ENCODE measurements at places on chromosomes 3 and 15.
A peak's percentile ranks its signal among the peaks of the same experiment; 100 is the strongest.

DNA sequence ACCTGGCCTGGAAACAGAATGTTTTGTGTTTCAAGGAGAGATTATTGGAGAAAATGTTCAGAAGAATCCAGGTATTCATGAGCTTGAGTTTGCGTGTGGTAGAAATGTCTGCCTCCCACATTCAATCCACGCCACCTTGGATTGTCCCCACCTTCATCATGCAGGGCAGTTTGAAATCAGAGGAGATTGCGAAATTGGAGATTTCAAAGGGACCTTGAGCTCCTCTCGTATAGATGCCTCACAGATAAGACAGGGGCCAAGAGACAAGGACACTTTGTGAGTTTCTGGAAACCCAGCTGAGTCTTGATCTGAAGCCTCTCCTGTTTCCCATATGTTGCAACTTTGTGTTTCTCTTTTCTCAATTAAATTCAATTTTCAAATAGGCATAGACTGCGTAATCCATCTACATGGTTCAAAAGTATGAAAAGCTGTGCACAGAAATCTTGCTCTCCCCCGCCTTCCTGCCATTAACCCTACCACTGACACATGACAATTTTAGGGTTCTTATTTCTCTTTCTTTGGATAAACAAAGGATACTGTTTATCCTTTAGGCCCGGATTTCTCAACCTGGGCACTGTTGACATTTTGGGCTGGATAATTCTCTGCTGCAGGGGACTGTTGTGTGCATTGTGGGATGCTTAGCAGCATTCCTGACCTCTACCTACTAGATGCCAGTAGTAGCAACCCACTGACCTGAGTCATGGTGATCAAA, 53.8 kb downstream of the CMTM8 start:
- no peak for DNase-seq

DNA sequence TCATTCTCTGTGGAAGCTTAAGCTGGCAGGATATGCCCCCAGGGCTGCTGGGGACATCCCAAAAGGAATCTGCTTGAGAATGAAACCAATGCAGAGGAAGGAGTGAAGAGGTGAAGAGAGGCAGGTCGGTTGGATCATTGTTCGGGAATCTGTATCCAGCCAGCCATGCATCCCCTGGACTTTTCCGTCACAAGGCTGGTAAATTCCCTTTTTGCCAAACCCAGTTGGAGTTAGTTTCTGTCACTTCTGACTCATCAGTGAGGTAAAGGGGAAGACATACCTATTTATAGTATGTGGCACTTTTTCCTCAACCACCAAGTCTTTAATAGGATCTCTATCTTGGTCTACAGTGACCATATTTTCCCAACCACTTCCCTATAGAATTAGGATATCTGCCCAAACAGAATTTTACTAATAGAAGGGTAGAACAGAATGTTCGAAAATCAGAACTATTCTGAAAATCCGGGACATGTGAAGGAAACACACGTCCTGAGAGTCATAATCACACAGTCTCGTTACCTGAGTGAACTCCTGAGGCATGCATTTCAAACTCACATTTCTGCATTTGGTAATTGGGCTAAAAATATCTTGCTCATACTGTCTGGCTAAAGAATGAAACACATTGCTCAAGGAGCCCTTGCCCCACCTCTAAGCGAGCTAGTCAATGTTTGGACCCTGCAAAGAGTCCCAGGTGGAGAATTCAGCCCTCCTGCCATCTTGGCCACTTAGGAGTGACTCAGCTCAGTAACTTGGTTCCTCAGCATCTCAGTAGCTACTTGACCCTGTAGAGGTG, 289.7 kb upstream of the ADAMTS9 start:
- DNase-seq = peak; percentile 13

DNA sequence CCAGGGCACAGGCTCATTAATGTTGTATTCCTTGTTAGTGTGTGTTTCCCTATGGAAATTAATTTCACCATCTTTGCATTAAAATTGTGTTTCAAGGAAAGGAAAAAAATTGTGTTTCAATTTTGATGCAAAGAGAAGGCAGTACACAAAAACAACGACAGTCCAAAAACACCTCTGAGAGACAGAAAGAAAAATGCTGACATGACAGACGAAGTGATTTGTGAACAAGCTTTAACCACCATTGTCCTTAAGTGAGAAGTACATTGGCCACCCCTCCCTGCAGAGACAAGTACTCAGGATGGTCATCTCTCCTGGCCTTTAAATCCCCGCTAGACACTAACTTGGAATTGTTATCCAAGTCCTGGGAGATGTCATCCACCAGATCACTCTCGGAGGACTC, 50.2 kb upstream of the MTMR10 start:
- DNase-seq = no peak

- no peak for DNase-seq
These were observed 220.0 kb downstream of the CADPS start for GRCh38 chr3:62655056-62655690.

DNA sequence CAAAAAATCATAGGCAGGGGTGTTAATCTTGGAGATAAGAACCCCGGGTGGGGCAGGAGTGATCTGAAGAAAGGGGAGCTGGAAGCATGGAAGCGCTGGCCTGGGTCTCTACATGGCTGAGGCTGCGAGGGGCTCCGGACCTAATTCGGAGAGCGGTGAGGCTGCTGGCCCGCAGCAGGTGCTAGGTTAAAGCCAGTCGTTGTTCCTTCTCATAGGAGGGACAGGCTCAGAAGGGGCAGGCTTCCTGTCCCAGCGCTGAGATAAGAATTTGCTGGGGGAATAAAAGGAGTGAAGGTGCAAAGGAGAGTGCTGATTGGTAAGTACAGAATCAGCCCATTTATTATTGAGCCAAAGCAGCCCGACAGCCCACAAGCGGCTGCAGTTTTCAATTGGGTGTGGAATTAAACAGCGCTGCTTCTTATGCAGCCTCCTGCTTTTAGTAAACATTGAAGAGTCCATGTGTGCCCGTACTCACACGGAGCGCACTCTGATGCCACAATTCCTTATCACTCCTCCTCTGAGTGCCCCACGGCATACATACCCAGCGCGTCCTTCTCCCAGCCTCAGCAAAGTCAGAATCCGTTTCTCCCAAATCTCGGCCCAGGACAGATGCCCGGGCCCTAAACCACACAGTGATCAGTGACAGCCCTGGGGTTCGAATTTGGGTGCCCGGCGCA, 17.1 kb downstream of the CHST13 start:
- no peak for DNase-seq

DNA sequence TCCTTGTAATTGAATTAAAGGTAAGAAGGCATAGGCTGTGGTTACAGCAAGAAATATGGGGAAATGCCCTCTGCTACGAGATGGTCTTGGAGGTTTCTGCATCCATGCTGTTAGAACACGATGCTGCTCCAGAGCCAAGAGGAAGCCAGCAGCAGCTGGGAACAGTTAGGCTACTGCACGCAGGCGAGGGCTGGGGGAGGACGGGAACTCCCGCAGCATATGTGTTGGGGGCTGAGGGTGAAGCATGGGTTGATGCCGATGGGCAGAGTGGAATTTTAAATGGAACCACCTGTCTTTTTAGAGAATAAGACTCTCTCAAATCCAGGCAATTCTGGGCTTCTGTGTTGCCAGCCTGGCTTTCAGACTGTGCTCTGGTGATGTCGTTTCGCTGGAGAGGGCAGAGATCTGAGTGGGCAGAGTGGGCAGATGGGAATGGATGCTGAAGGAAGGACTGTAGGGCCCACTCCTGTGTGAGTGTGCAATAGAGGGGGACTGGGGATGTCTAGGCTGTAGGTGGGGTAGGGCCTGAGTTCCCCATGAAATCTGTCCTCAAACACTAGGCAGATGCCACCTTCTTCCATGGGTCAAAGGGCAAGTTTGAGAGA, 417.0 kb upstream of the TPM1 start:
- peak; percentile 82 for DNase-seq

DNA sequence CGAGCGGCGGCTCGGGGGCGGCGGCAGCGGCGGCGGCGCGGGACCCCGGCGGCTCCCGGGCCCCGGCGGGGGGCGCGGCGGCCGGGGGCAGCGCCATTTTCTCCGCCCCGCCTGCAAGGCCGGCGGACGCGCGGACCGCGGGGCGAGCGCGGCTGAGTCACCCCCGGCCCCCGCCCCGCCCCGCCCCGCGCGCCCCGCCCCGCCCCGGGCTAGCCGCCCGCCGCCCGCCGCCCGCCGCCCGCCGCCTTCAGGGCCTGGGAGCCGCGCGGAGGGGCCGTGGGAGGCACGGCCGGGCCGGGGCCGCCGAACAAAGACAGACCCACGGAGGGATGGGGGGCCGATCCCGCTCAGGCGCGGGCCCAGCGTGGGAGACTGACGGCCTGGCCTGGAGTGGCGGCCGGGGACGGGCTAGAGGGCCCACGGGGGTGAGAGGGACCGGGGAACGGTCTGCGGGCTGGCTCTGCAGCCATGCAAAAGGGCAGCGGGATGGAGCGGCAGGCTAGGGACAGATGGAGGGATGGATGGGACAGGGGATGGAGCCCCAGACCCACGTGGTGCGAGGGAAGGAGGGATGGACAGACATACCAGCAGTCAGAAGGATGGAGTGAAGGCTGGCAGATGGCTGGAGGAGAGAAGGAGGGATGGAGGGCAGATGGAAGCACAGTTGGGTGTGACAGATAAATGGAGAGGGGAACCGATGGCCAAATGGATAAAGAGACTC, at the start of gene EIF4E3:
Gene EIF4E3, minus strand, starts transcription at position 132 of the 721 bp plus-strand sequence. Its CDS starts 35 bp downstream, at position 97.
- peak; percentile 95 for DNase-seq

- no peak for DNase-seq
These were observed 97.2 kb upstream of the CTNNB1 start for GRCh38 chr3:41102053-41102556.

DNA sequence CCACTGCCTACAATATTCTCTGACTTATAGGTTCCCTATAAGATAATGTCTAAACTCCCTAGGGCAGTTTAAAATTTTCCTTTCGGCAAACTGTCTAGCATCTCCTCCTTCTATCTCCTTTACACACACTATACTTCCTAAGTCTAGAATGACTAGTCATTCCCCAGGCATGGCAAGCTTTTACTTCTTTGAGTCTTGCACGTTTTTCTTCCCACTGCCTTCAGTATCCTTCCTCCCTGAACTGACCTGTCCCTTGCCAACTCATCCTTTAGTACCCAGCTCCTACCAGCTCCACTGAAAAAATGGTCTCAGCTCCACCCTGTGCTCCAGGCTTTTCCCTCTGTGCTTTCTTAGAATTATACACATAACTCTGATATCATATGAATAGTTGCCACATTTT, 93.8 kb upstream of the KBTBD8 start:
- no peak for DNase-seq

GRCh38 chr15:41333026-41333562, 413 bp downstream of the NUSAP1 start:
- peak; percentile 57 for DNase-seq

- peak; percentile 96 for DNase-seq
These were observed at the start of gene TTLL13 for GRCh38 chr15:90249203-90249863. TTLL13 (plus strand) TSS chr15:90249556; CDS start chr15:90250631, 1,075 bp downstream.

DNA sequence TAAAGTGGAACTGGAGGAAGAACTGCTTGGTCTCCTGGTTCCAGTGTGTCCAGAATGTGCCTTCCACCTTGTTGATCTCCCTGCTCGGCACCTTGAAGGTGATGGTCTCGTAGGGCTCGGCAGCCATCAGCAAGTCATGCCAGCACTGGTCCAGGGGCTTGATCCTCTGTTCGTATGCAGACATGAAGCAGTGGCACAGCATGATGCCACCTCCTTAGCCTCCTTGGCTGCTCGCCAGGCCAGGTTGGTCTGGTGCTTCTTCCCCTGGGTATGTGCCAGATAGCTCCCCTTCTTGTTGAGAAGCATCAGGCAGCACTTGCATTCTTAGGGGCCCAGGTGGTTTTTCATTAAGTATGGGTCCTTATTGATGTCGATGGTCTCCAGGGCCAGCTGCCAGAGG, 17.8 kb upstream of the TXNRD3 start:
- DNase-seq = no peak

GRCh38 chr3:143526011-143526545, 322.2 kb downstream of the SLC9A9 start:
- peak; percentile 18 for DNase-seq

GRCh38 chr3:196499061-196499460, 4.5 kb downstream of the RNF168 start:
- peak; percentile 64 for DNase-seq

DNA sequence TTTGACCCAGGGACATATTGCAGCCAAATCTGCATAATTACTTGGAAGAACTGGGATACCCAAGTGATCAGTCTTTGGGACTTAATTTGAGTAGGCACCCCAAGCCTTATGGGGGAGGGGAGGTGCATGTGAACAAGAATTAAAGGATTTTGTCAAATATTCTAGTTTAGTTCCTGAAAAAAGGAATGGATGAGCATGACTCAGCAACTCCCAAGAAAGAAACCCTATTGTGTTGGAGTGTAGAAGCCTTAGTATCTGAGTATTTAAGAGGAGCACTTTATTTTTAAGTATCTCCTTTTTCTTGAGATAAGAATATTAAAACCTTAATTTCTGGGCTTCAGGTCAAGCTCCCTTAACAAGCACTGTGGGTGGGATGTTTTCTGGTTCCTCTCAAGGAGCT, 222.4 kb downstream of the CD47 start:
- no peak for DNase-seq

DNA sequence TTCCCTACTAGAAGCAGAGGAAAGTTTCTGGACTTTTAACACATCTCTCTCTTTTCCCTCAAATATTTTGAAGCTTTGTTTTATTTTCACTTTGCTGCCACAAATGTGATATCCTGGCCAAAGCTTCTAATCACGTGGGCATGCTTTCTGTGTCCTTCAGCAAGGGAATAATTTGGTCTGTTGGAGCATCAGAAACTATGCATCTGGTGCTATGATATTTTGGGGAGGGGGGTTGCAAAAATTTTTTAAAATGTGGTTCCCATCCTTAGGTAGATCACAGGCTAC, 254.2 kb downstream of the GAP43 start:
- DNase-seq = peak; percentile 11

- no peak for DNase-seq
These were observed 20.1 kb downstream of the AADACL2 start for GRCh38 chr3:151753846-151754245.

GRCh38 chr3:98613616-98614015, 20.2 kb upstream of the CPOX start:
- no peak for DNase-seq

DNA sequence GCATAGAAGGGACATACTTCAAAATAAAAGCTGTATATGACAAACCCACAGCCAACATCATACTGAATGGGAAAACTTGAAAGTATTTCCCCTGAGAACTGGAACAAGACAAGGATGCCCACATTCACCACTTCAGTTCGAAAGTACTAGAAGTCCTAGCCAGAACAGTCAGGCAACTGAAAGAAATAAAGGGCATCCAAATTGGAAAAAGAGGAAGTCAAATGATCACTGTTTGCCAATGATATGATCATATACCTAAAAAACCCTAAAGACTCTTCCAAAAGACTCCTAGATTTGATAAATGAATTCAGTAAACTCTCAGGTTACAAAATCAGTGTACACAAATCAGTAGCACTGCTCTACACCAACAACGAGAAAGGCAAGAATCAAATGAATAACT, 40.7 kb downstream of the SLC49A4 start:
- no peak for DNase-seq

- DNase-seq = no peak
These were observed 136.4 kb downstream of the CLASP2 start for GRCh38 chr3:33581666-33582065.

GRCh38 chr3:8622873-8623691, 21.5 kb downstream of the SSUH2 start:
- DNase-seq = peak; percentile 89

GRCh38 chr15:62869116-62869515, 173.4 kb upstream of the TPM1 start:
- DNase-seq = no peak
